GM12892 (cell line): ENCODE measurements at places on chromosomes 6 and 20.

- DNase-seq: no peak
Measured at GRCh38 chr6:6721606-6722005, 133.1 kb downstream of the LY86 start.

- no peak for DNase-seq
Measured at GRCh38 chr20:45629496-45630100, at the start of gene WFDC10A. WFDC10A (plus strand) TSS chr20:45629739; CDS start chr20:45629814, 75 bp downstream.

DNA sequence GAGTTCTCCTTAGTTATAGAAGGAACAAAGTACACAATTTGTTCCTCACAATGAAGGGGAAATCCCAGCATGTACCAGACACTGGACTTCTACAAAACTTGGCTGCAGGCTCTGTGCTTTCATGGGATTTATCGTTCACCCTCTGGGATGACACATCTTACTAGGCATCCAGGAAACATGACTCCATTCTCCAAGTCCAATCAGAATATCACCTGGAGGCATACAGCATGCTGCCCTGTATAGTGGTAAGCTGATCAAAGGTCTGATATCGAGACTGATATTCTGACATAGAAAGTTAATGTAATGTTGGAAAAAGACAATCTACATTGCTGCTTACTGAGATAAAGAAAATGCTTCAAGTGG lies 6.7 kb downstream of the RWDD2A start:
- no peak for DNase-seq

DNA sequence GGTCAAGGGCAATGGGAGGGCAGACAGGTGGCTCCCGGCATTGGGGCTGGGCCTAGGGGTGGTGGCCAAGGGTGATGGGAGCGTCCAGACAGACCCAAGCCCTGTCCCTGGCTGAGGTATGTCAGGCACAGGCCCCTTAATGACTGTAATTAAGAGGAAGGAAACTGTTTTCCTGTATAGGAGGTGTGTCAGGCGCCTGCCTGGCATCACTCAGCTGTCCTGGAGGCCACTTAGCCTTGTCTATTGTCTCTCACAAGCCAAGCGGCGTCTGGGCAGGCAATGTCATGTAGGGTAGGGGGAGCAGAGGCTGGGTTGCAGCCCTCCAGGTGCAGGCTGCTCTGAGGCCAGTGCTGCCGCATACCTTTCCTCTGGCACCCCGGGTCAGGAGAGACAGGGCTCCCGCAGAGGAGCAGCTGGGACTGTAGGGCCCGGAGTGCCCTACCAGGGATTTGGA lies 3.9 kb upstream of the FAM83C start:
- DNase-seq: no peak

DNA sequence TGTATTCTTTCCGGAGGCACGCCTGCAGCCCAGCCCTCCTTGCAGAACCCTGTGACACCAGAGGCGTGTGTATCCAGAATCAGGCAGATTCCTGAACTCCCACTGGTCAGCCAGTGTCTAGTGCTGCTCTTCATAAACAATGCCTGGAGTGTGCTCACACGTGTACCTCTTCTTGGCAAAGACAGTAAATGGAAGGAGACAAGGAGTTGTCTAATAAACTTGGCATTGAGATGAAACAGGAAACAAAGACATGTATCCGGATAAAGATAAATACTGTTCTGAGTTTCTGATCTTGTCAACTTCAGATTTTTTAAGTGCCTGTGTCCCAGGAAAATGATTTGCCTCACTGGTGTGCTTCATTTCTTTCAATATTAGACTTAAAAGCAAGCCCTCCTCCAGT lies 1.7 kb downstream of the RPS6KA2 start:
- no peak for DNase-seq

DNA sequence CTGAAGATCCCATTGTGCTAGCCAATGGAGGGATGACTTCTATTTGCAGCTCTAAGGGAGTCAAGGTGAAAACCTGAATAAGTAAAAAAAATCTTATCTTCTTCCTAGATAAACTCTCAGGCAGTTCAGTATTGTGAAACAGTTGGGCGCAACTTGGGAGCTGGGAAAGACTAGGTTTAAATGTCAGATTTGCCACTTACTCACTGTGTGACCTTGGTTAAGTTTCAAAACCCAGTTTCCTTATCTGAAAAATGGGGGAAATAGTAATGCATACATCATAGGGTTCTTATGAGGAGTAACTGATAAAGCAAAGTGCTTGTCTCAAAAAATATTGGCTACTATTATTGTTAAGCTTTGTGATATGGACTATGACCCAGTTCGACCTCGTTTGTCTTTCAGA lies 88.8 kb downstream of the CD83 start:
- no peak for DNase-seq

DNA sequence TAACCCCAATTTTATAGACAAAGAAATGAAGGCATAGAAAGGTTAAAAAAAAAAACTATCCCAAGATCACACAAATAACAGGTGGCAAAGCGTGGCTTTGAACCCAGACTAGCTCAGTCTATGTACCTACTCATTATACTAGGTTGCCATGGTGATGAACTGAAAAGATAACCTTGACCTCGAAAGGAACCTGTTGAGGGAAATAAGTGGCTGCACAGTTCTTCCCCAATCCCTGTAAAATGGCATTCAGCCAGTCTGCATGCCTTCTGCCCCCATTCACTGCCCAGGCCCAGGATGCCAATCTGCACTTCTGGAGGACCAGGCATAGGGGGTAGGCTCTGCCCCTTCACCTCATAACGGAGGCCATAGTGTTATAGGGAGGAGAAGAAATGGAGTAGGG lies 295.2 kb downstream of the PTPRT start:
- DNase-seq: no peak
